ENCODE measurements at places on chromosomes 12 and 14. TPM values are rescaled to one million over a fixed set of nuclear protein-coding genes. Genes with fewer than 3 reads are reported as not detected.

DNA sequence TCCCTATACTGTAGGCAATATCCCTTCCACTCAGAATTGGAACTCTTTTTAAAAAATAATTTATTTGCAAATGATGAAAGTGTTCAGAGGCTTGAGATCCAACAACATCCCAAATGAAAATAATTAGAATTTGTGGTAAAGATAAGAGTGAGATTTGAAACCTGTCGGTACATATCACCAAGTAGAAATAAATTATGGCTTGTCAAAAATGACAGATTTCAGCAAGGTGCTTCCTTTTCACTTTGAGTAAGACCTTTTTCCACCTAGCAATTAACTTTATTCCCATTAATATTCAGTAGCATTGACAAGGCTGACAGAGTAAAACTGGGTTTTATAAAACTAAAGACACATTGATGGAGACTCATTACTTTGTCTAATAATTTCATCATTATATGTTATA, 107.7 kb upstream of the PRKD1 start:
- no peak for DNase-seq

DNA sequence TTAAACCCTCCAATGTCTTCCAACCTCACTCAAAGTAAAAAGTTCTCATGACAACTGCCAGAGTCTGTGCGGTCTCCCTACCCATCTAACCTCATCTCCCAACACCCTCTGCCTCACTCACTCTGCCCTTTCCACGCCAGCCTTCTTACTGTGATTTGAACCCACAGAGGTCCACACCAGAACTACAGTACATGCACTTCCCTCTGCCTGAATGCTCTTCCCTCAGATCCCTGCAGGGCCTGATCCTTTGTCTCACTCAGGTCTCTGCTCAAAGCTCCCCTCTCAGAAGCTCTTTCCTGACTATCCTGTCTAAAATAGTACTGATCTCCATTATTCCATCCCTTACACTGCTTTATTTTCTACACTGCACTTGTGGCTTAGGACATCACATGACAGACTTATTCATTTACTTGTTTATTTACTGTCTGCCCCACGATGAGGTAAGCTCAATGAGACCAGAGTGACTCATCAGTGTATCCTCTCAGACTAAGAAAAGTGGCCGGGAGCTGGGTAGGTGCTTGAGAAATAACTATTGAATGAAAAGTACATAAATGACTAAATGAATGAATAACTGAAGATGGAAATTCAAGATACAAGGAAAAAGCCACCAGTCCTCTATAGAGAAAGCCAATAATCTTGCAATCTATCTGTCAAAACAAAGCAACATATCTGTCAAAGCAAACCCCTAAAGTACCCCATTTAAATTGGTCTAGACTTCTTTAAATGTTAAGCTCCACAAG, 17.1 kb downstream of the POMT2 start:
- DNase-seq: no peak

- DNase-seq: no peak
Observed at GRCh38 chr14:104989236-104989950, 3.8 kb downstream of the CLBA1 start.

GRCh38 chr14:60482743-60483142, 3.1 kb downstream of the C14orf39 start:
- DNase-seq: no peak

- DNase-seq: no peak
Observed at GRCh38 chr14:76330411-76331327, 45.3 kb upstream of the ESRRB start.

DNA sequence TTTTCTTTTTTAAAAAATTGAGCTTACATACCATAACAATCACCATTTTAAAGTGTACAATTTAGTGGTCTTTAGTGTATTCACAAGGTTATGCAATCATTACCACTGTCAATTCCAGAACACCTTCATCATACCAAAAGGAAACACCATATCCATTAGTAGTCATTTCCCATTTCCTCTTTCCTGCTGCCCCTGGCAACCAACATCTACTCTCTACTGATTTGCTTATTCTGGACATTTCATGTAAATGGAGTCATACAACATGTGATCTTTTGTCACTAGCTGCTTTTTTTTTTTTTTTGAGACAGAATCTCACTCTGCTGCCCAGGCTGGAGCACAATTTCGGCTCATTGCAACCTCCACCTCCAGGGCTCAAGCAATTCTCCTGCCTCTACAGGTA, 66.8 kb upstream of the CFL2 start:
- no peak for DNase-seq

DNA sequence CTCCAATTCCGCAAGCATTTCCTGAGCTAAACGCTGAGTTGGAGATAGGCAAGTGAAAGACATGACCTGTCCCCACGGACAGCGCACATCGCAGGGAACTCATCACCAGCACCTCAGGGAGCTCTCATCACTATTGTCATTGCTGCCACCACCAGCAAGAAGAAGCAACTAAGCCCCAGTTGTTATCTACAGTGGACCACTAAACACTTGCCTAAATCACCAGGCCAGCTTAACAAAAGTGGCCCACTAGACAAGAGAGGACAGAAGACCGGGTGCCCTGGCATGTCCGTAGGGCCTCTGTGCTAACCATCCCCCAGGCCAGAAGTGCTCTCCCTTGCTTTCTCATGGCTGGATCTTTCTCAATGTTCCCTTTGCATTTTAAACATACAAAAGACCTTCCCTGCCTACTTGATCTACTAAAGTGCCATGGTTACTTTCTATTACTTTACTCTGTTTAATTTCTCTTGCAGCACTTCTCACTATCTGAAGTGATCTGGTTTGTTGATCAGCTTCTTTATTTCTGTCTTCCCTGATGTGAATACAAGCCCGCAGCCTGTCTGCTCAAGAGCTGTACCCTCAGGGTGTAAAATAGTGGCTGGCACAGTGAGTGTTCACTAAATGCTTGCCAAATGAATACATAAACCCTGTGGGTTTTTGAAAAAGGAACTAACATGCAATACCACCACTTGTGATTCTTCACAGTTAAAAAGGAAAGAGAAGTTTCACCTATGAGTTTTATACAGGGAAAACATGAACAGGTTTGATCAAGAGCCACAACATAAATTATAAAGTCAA, 60.9 kb upstream of the RFLNA start:
- no peak for DNase-seq

DNA sequence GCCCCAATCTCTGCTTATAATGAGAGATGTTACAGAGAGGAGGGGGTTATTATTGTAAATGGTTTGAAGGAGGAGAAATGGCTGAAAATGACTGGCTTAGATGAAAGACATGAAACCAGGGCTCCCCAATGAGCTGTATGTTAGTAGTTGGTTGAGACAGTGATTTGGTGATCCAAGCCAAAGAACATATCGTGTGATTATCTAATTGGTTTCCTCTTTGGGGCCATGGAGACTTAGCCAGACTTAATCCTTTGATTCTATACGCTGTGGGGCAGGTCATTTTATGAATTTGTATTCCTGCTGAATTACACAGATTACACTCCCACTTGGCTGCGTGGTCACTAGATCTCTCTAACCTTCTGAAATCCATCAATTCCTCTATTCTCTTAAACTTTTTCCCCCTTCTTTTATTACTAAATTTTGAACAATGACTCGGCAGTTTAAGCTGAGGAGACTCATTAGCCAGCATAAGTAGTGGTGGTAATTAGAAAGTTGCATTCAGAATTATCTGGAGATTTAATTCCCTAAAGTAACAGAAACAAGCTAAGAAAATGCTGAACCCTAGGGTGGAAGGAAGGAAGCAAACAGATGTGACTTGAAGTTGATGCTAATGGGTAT, 5.3 kb downstream of the TTC8 start:
- DNase-seq: no peak

- DNase-seq: no peak
Observed at GRCh38 chr12:12810553-12811021, 2.6 kb upstream of the DDX47 start.

DNA sequence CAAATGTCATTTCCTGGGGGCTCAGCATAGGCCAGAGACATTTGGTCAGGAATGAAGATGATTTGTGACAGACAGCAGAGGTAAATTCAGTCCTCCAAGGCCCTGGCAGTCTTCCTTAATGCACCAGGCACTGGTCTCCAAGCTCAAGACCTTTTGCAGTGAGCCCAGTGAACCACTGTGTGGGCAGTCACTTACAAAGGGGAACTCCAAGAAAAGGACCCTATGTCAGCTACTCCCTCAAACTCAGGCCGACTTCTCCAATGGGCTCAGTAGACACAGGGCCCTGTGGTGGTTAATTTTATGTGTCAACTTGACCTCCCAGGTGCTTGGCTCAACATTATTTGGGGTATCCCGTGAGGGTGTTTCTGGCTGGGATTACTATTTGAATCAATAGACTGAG, 29.3 kb upstream of the PLEK2 start:
- no peak for DNase-seq

DNA sequence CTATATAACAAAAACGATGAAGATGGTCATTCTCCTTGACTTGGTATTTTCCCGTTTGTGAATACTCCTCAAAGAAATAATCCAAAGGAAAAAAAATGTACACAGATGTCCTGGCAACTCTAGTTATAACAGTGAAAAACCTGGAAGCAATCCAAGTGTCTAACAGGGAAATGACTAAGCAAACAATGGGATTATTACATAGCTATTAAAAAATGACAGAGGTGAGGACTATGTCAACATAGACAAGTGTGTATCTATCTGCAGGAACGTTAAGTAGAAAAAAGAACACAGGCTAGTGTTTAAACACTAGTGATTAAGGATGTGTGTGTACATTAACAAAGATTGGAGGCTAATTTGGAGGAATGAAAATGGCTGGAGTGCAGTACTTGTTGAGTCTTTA, 5.9 kb upstream of the APOLD1 start:
- DNase-seq: no peak

Gene GNG2
- 8.1 TPM for total RNA-seq

Gene CKB
- 3,680 TPM for total RNA-seq

Gene PRPF39
- 27.0 TPM for total RNA-seq

Gene CLEC4D
- 0.15 TPM for total RNA-seq

Gene LRR1
- 18.2 TPM for total RNA-seq

All from left colon (tissue), 2 donors.